Hematopoietic multipotent progenitor cell treated with erythropoietin and hydrocortisone succinate and interleukin-3 and kit ligand, for 8 days (in vitro differentiated cells): ENCODE measurements at places on chromosomes 1 and 21.
A peak's percentile ranks its signal among the peaks of the same experiment; 100 is the strongest.

DNA sequence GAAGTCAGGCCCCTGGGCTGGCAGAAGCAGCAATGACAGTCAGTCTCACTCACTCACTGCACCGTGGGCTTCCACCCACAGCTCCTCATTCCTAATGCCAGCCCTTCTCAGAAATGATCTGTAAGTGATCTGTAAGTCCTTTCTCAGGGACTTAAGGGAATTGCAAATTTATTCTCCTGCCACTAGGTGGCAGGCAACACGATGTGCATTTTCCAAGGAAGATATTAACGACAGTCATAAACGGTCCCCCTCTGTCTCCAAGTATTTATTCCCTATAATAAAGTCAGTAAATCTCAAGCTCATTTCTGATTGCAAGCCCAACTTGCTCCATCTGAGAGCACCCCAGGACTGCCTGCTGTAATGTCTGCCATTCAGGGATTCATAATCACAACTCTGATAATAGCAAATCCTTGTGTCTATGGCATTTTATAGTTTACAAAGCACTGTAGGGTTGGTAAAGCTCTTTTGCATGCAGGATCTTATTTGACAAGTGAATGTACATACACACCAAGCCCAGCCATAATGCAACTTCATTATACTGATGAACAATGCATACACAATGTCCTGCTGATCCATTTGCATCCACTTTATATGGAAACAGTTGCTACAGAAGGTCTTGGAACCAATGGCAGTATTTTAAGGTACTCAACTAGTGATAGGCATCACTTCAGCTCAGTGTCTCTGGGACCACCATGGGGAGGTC is 380.5 kb upstream of the CAMK1G start:
- DNase-seq = peak; percentile 66

- DNase-seq = no peak
These were observed 21.0 kb downstream of the ABCG1 start for GRCh38 chr21:42239973-42240372.

GRCh38 chr1:86646256-86646655 is 58.1 kb upstream of the SH3GLB1 start:
- DNase-seq = no peak

- DNase-seq = no peak
These were observed 132.2 kb downstream of the CLIC6 start for GRCh38 chr21:34800797-34801518.

GRCh38 chr1:245177071-245177900 is 22.5 kb downstream of the KIF26B start:
- DNase-seq = no peak

- DNase-seq = no peak
These were observed 364.6 kb upstream of the PROX1 start for GRCh38 chr1:213623064-213623581.

DNA sequence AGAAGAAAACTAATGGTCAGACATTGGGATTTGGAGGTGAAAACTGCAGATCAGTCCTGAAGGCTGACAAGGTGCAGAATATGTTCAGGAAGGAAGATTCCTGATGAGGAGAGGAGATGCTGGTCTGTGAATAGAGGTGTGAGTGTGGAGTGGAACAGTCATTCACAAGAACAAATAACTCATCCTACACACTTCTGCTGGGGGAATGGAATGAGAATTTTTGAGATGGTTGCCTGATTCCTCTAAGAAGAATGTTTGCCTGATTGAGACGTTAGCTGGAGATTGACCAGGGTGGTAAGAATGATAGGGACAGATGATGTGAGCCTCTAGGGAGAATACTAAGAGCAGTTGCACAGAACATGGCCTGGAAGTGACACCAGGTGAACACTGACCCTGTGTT is 4.1 kb downstream of the S100A7 start:
- no peak for DNase-seq

DNA sequence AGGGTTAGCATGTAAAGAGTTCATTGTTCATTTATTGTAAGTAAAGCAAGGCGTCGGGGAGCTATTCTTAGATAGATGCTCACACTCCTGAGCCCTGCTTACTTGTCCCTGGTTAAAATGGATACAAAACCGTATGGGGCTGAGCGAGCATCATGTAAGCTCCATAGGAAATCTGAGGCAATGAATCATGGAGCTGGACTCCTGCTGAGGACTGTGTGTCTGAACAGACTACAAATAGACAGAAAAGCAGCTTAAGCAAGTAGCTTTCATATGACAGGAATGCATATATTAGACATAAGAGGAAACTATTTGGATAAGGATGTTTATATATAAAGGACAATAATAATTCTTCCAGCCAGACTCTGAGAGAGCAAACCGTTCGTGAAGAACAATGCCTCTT is 604.9 kb upstream of the PTBP2 start:
- no peak for DNase-seq

DNA sequence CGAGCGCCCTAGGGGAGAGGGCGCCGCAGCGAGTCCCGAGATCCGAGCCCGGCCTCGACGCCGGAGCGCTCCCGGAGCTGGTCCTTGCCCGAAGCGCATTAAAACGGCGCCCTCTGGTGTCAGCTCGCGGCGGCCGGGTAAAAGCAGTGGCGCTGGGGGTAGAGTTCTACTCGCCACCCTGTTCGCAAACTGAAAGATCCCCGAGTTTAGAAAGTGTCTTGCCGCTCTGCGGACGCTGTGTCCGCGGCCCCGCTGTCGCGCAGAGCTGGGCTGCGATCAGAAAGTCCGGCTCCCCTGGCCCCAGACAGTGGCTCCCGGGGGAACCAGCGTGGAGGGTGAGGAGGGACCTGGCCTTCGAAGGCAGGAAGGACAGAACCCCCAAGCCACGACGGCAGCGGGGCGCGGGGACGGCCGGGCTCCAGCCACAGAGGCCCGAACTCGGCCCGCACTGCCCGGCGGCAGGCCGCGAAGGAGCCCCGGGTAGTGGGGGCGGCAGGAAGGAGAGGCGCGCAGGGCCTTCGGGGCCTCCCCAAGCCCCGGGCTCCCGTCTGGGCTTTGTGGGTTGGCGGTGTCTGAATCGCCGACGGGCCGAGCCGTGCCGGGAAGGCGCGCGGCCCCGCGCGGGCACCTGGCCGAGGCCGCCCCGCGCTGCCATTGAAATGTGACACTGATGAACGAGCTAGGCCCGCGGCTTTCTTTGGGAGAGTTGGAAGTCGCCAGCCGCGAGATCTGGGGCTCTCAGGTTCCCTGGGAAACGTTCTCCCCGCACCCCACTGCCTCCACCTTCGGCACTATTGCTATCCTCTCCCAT is 39.1 kb upstream of the NFIA start:
- DNase-seq = peak; percentile 83

DNA sequence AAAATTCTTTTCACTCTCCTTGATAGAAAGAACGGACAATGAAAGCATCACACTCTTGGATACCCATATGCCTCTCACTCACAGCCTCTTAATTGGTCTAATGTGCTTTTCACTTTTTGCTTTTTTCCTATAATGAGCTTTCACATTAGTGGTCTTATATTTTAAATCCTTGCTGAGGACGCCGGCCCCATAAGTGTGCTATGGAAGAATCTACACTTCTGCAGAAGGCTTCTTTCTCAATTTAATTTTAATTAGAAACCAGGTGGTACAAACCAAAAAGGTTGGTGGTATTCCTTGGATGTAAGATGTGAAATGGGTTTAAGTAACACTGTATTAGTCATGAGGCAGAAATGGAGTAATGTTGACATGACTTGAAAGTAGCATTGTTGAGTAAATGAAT is 190.6 kb upstream of the NFIA start:
- no peak for DNase-seq

GRCh38 chr1:3247521-3248121 is 178.6 kb downstream of the PRDM16 start:
- DNase-seq = no peak

DNA sequence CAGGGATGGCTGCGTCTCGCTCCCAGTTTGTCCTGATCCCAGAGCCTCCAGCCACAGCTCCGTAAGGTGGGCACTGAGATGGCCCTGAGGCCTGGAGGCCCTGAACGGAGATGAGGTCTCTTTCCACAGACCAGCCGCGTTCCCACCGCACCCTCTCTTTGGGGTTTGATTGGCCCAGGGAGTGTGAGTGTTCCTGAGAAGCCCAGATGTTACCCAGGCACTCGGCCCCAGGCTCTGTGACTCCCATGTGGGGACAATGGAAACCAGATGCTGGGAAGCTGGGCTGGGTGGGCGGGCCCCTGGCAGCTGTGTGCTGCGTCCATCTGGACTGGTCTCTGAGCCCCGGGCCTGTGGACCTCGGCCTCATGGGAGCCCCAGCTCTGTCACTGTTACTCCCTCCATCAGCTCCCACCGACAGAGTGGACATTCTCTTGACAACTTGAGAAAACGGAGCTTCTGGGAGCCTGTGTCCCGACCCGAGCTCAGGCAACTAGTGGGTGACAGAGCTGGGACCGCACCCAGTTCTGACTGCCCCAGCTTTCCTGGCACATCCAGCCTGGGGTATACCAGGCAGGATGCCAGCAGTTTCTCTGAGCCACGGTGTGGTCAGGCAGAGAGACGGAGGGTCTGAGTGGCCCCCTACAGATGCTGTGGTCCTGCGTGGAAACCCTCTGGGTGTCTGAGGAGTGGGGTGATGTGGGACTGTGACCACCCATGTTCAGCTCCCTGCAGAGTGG is 9.8 kb upstream of the COL6A1 start:
- DNase-seq = no peak

DNA sequence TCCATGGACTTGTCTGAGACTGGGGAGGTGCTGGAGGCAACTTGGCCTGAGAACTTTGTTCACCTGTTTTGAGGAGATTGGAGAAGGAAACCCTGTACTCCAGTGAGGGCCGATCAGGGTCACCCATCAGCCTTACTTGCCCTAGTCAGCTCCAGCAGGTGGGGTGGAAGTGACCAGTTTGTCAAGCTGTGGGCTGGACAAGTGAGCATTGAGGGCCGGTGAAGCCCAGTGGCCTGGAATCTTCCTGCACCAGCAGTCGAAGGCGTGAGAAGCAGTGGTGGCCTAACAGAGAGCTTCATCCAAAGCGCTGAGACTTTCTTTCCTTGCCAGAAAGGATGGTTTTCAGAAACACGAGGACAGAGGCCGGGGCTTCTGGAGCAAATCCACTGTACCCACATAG is 9.6 kb downstream of the SLC37A1 start:
- DNase-seq = no peak

GRCh38 chr1:198726455-198726854 is 87.6 kb downstream of the PTPRC start:
- no peak for DNase-seq

DNA sequence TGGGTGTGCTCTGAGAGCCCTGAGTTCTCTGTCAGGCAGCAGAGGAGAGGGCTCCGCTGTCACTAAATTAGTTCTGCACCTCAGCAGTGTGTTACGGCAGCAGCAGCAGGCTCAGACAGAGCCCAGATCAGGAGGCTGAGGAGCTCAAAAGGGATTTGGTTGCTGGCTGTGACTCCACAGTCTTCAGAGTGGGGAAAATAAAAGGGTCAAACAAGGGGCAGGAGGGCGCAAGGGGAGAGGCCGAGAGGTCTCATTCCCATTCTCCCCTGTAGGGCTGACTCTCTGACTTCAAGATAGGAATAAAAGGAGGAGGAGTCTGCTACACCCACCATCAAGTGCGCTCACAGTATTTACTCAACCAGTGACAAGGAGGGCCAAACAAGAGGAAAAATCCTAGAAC is 9.2 kb upstream of the SLC45A3 start:
- DNase-seq = no peak

GRCh38 chr1:3441880-3442279 is 12.6 kb upstream of the ARHGEF16 start:
- DNase-seq = no peak

DNA sequence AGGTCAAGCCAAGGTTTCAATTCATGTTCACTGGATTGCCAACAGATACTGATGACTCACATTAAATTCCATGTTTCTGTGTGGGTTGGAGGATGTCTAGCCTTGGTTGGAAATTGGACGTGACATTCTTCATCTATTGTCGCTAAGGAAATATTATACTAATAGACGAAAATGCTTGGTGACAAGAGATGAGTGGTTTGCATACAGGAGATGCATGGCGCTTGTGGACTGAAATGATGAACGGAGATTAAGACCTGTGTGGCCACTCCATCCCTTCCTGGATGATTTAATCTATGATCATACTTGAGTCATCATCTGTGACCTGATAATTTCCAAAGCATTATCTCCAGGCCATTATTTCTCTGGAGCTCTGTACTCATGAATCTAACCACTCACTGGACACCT is 97.0 kb upstream of the CD34 start:
- DNase-seq = no peak

DNA sequence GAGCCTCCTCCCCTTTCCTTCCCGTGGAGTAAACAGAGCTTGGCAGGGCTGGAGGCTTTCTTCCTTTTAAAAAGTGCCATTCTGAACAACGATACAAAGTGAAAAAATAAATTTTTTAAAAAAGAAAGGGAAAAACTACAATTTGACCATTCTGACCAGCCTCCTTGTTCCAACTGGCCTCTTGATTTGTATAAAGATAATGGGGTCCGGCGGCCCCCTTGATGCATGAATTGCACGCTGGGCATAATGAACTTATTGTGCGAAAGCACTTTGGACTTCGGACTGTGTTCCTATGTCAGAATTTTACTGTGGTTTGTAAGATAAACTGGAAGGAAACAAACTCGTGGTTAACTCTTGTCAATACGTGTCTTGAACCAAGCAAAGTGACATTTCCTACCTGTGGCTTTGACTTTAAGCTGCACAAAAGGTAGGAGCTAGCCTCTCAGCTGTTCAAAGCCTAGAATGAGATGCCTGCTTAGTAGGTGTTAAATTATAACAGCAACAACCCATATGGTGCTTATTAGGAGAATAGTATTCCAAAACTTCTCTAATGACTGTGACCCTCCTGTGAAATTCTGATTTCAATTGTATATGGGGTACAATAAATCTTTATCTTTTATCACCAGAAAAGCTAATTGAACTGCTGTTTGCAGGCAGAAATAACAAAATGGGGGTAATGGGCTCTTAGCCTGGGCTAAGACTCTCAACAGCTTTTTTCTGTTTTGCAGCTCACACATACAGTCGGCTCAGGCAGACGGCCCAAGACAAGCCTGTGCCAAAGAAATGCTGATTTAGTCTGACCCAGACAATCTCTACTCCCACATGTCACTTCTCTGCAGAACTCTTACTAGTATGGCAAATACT is 9.3 kb downstream of the IRF2BP2 start:
- peak; percentile 60 for DNase-seq

- no peak for DNase-seq
These were observed 91.7 kb downstream of the TPR start for GRCh38 chr1:186283374-186283773.

DNA sequence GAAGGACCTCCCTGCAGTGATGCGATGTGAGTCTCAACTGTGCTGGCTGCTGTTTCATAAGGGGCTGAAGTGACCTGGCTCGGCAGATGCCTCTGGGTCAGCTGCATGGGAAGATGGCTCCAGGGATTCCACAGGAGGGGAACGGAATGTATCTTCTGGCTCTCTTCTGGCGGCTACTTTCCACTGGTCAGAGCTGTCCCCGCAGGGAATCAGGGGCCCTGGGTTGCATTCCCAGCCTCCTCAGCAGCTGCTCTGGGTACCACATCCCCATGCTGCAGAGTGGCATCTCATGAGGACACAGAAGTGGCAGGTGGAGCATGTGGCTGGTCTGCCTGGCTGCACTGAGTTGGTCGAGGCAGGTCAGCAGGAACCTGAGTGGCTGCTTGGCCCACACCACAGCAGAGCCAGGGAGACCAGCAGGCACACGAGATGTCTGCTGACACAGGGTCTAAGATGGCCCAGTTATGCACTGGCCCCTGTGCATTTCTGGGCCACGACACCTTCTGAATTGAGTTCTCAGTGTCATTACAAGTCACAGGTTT is 42.8 kb downstream of the POFUT2 start:
- no peak for DNase-seq
